Ecto neural progenitor cell (in vitro differentiated cells): ENCODE measurements at places on chromosomes 2 and 18.
A peak's percentile ranks its signal among the peaks of the same experiment; 100 is the strongest.

DNA sequence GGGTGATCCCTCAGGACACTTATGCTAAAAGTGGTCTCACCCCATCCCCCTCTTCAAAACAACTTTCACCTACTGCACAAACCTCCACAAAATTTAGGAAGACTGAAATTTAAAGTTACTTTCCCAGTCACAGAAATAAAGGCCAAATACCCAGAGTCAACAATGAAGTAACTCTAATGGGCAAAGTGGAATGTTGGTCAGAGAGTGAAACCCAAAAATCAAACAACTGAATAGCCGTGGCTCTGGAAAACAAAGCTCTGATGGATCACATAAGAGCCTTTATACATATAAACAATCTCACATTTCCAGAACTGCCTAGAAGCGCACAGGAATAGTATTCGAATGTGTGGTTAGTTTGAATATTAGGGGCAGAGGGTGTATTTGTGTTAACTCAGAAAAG, 4.7 kb downstream of the ACVR1 start:
- DNase-seq: no peak

- DNase-seq: no peak
Measured at GRCh38 chr2:150878356-150878755, 383.3 kb downstream of the RBM43 start.

GRCh38 chr18:74589811-74590210, 7.9 kb upstream of the ZNF407 start:
- DNase-seq: no peak

GRCh38 chr18:30387401-30387800, 655.1 kb downstream of the DSC3 start:
- DNase-seq: no peak

- DNase-seq: no peak
Measured at GRCh38 chr18:78622251-78622906, 357.2 kb upstream of the SALL3 start.

- no peak for DNase-seq
Measured at GRCh38 chr2:78127424-78127823, 605.2 kb upstream of the LRRTM4 start.

- no peak for DNase-seq
Measured at GRCh38 chr2:4831751-4832150, 860.4 kb upstream of the SOX11 start.

GRCh38 chr2:13046557-13047165, 329.9 kb downstream of the TRIB2 start:
- no peak for DNase-seq

- peak; percentile 56 for DNase-seq
Measured at GRCh38 chr2:133568172-133568571, at the start of gene NCKAP5. Gene NCKAP5 (minus strand): TSS chr2:133568463. CDS start chr2:133517526, 50,937 bp downstream.

GRCh38 chr2:27351802-27352598, 4.6 kb downstream of the GTF3C2 start:
- no peak for DNase-seq

- DNase-seq: no peak
Measured at GRCh38 chr18:9364242-9364641, 29.7 kb downstream of the TWSG1 start.
